ENCODE measurements at places on chromosomes 2 and 18.

DNA sequence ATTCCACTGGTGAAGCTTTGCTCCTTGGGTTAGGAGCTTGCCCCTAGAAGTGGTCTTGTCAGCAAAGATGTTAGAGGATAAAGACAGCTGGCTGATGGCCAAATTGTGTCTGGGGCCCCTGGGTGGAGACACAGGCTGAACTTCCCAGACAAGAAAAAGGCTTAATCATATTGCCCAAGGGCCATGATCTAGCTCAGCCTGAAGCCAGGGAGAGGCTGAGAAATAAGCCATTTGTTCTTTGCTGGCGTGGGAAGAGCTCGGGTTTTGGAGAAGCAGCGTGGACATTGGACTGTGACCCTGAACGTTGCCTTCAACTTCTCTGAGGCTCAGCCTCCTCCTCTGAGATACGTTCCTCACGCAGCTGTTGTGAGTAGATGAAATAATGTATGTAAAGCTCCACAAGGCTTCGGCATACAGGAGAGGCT lies 153.0 kb downstream of the ZFP36L2 start:
- DNase-seq: no peak

DNA sequence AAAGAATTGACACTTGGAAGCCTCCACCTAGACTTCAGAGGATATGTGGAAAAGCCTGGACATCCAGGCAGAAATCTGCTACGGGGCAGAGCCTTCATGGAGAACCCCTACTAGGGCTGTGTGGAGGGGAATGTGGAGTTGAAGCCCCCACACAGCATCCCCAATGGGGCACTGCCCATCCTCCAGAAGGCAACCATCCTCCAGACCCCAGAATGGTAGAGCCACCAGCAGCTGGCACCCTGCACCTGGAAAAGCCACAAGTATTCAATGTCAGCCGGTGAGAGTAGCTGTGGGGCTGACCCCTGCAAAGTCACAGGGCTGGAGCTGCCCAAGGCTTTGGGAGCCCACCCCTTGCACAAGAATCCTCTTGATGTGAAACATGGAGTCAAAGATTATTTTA lies 53.6 kb upstream of the SNTG2 start:
- no peak for DNase-seq

DNA sequence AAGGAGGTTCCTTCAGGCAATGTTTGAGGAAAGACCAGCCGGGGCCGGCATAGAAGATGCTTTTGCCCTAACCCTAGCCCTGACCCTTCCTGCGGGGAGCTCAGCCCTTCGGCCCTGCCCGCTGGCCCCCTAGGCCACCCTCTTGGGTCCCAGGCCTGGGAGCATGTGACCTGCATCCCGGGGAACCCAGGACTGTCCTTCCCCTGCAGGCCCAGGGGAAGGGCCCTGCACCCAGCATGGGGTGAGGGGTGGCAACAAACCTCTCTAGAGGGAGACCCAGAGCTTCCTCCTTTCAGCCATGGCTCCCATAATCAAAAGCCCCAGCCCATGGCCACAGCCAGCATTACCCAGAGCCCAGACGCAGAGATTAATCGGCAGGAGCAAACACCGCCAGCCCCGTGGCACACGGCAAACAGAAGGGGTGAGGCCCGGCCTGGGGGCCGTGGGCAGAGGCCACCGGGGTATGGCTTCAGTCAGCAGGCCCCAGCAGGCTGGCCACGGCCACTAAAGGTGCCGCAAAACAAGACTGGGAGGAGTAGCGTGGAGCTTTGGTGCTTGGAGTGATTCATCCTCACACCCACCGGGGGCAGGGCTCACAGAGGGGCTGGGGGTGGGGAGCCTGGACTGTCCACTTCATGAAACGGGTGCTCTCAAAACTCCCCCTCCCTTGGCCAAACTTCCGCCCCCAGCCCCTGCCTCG lies 61.6 kb upstream of the HPCAL1 start:
- no peak for DNase-seq

GRCh38 chr18:35136248-35136647 lies 95.0 kb downstream of the MAPRE2 start:
- DNase-seq: no peak

DNA sequence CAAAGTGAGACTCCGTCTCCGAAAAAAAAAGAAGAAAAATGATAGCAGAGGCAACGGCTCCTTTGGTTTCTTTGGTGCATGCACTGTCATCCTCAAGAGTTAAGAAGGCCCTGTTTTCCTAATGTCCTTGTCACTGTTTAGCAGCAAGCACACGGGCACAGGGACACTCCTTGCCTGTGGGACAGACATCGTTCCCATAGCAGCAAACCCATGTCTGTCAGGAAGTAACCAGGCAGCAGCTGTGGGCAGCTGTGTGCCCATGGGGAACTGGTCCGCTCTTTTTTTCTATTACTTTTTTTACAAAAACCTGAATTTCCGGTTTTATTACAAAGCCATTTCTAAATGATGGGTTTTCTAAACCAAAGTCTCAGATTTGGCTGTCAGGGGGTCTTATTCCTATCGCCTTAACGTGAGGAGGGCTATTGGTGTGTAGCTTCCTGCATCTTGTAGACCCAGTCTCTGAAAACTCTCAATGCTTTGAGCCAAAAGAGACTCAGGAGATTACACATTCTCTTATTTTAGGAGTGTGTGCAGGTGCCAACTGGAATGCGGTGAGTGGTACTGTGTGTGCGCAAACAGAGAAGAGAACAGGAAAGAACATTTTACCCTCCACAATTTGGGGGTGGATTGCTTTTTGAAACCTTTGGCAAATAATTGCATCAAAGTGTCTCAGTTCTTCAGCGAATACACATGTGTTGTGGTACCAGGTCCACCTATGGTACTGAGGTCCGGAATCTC lies 109.6 kb downstream of the COLEC12 start:
- no peak for DNase-seq

DNA sequence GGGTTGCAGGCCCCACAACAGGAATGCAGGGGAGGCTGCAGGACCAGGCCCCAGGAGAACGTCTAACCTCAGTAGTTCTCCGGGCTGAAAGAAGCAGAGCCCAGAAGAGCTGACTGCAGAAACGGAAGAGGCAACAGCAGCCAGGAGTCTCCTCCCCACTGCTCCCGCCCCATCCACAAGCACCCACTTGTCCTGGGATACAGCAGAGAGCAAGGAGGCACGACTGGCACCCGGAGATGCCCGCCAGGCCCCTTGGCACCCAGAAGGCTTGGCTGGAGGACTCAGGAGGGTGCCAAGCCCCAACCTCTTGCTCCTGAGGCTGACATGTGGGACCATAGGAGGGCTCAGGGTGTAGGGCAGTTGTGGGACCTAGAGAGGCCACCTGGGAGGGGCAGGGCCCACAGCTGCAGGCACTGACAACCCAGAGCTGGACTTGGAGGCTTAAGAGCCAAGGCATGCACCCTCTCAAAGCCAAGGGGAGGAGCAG lies 29.0 kb upstream of the TNS1 start:
- no peak for DNase-seq

DNA sequence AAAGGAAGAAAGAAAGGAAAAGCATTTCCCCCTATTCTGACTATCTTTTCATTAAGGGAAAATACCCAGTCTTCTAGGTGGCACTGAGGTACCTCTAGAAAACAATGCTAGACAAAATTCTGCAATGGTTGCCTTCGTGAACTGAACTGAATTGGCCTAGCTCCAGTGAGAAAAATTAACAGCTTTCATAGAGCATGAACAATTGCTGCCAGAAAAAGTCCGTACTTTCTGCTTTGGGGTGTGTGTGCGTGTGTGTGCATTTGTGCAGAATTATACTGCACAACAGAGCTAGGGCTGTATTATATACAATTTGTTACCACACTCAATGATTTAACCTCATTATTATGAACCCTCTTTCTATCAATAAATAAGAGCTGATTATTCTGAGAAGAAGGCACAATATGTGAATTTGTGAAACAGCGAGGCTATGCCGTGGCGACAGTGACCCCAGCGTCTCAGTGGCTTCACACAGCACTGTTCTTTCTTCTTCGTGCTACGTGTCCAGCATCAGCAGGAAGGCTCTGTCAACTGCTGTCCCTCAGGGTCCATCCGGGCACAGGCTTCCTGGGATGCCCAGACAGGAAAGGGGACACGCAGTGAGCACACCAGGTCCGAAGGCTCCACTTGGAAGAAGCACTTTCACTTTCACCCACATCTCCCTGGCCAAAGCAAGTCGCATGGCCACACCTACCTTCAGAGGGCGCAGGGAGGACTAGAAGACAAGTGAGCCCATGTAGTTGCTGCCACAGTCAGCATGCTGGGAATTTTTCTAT lies 47.5 kb downstream of the PTGR3 start:
- DNase-seq: no peak

GRCh38 chr18:32349728-32350395 lies 120.8 kb downstream of the GAREM1 start:
- DNase-seq: no peak

GRCh38 chr2:187105218-187105617 lies 256.2 kb upstream of the ZSWIM2 start:
- DNase-seq: no peak

DNA sequence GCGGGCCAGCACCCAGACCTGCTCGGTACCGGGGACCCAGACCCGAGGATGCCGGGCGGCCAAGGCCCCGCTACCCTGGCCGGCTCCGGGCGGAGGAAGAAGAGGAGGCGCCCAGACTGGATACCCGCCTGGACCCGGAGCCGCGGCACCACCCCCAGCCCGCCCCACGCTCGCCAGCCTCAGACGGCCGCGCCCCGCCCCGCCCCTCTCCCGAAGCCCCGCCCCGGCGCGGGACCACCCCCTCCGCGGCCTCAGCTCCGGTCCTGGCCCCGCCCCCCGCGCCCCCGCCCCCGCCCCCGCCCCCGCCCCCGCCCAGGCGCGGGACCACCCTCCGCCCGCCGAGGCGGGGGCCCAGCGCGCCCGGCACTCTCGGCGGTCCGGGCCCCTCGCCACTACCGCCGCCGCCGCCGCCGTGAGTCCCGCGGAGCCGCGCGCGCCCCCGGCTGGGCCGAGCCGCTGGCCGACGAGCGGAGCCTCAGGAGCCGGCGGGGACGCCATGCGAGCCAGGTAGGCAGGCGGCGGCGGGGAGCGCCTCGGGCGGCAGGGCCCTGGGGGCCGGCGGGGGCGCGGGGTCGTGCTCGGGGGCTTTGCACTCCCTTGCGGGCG lies at the start of gene SH3BP4:
Gene SH3BP4, plus strand, starts transcription at position 354 of the 606 bp plus-strand sequence. CDS start 82,986 bp downstream, outside the sequence.
- peak; percentile 32 for DNase-seq
